Progenitor cell of endocrine pancreas (in vitro differentiated cells): ENCODE measurements at places on chromosomes 12 and 14. TPM values are rescaled to one million over a fixed set of nuclear protein-coding genes. Genes with fewer than 3 reads are reported as not detected.

- H3K27me3 ChIP-seq = peaks cover 13% of the 10 kb centered on the region
- H3K27ac ChIP-seq = no peak overlapping the region
- no peak overlapping the region for H3K4me3 ChIP-seq
These were observed 456.8 kb downstream of the MED13L start for GRCh38 chr12:115820656-115821055.

DNA sequence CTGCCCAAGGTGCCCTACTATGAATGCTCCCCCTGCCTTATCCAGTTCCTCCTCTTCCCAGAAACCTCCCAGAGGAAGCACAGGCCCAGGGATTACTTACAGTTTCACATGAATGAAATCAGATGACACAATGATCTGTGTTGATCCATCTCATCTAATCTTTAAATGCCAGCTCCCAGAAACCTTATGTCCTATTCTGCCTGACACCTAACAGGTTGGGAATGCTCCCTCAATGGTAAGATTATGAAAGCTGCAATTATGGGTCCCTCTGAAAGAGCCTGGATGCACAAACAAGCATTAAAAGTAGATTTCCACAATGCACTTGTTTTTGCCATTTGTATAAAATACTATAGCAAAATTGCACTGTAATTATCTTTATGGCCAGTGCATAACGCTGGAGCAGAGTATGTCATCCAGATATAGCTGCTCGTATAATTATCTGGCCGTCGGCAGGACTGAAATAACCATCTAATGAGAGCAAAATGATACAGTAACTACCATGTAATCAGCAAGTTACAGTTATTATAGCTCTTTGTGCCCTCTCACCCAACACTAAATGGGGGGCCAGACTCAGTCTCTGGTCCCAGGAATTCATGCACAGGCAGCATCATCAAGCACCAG is 4.4 kb upstream of the ZBTB39 start:
- H3K4me3 ChIP-seq = no peak overlapping the region
- peaks cover 4% of the 10 kb centered on the region for H3K4me1 ChIP-seq
- H3K27ac ChIP-seq = no peak overlapping the region
- H3K27me3 ChIP-seq = peaks cover 19% of the 10 kb centered on the region
- no peak for DNase-seq

DNA sequence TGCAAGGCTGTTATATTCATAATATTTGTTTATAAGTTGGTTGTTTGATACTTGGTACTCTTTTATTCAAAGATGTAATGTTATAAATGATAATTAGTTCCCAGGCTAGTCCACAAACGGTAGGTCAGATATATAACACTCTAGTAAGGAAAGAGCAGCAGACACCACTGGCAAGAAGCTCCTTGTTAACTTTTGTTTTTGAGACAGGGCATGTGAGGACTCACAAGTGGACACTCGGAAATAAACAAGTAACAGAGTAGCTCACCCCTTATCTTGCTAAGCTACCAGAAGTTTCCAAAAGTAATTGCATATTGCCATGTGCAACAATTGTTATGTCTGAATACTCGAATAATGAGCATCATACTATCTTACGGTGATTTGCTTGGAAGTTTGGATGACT is 38.6 kb upstream of the YARS2 start:
- H3K27me3 ChIP-seq = no peaks in the 10 kb centered on the region
- no peak for DNase-seq
- H3K4me3 ChIP-seq = no peak overlapping the region
- H3K27ac ChIP-seq = no peak overlapping the region
- peaks cover 8% of the 10 kb centered on the region for H3K4me1 ChIP-seq

- no peak for DNase-seq
- peak overlapping the region; percentile 62 for H3K27ac ChIP-seq
- peak overlapping the region; percentile 79 for H3K4me3 ChIP-seq
- H3K27me3 ChIP-seq = no peaks in the 10 kb centered on the region
- peaks cover 37% of the 10 kb centered on the region for H3K4me1 ChIP-seq
- no peaks in the 10 kb centered on the region for H3K36me3 ChIP-seq
These were observed 414 bp upstream of the CDK17 start for GRCh38 chr12:96400631-96401075.

GRCh38 chr14:65483647-65484046 is 71.1 kb downstream of the FUT8 start:
- no peak overlapping the region for H3K4me3 ChIP-seq
- peaks cover 21% of the 10 kb centered on the region for H3K4me1 ChIP-seq
- no peak overlapping the region for H3K27ac ChIP-seq
- H3K27me3 ChIP-seq = peaks cover 75% of the 10 kb centered on the region

- no peaks in the 10 kb centered on the region for H3K27me3 ChIP-seq
- peak overlapping the region; percentile 64 for H3K27ac ChIP-seq
- no peak for DNase-seq
- no peak overlapping the region for H3K4me3 ChIP-seq
- no peaks in the 10 kb centered on the region for H3K4me1 ChIP-seq
These were observed 190.1 kb upstream of the FOXG1 start for GRCh38 chr14:28576523-28576922.

GRCh38 chr14:43894534-43894933 is 612.5 kb downstream of the FSCB start:
- H3K27me3 ChIP-seq = no peaks in the 10 kb centered on the region
- DNase-seq = no peak
- H3K4me1 ChIP-seq = peaks cover 5% of the 10 kb centered on the region
- no peak overlapping the region for H3K4me3 ChIP-seq

- H3K36me3 ChIP-seq = no peaks in the 10 kb centered on the region
- H3K27ac ChIP-seq = no peak overlapping the region
- H3K4me1 ChIP-seq = peaks cover 5% of the 10 kb centered on the region
- H3K27me3 ChIP-seq = peaks cover 84% of the 10 kb centered on the region
- no peak for DNase-seq
- H3K4me3 ChIP-seq = no peak overlapping the region
These were observed 9.1 kb downstream of the KRT83 start for GRCh38 chr12:52312086-52312485.

- DNase-seq = no peak
- H3K27ac ChIP-seq = no peak overlapping the region
- H3K4me1 ChIP-seq = peaks cover 6% of the 10 kb centered on the region
- H3K4me3 ChIP-seq = no peak overlapping the region
These were observed 168.8 kb upstream of the BCL2L14 start for GRCh38 chr12:11901701-11902524.

DNA sequence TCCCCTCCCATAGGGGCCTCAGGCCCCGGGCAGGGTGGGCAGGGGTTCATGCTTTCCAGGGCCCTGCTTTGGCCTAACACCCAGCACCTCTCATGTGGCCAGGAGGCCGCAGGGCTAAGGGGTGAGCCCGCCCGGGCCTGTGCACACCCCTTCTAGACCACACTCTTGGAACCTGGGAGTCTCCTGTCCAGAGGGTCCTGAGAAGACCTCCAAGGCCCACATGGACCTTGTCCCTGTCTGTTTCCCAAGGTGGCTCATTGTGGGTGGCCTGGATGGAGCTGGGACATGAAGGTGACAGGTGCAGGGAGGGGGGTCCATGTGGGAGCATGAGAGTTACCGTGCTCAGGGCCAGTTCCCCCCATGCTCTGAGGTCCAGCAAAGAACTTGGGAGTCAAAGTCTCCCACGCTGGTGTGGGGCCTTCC is 11.6 kb downstream of the DLK1 start:
- H3K27ac ChIP-seq = no peak overlapping the region
- H3K4me1 ChIP-seq = peaks cover 4% of the 10 kb centered on the region
- H3K36me3 ChIP-seq = peaks cover 20% of the 10 kb centered on the region
- no peak for DNase-seq
- no peaks in the 10 kb centered on the region for H3K27me3 ChIP-seq

GRCh38 chr12:94195483-94195882 is 47.1 kb downstream of the PLXNC1 start:
- no peak overlapping the region for H3K27ac ChIP-seq
- no peak overlapping the region for H3K4me3 ChIP-seq
- no peak for DNase-seq
- H3K4me1 ChIP-seq = peaks cover 6% of the 10 kb centered on the region

DNA sequence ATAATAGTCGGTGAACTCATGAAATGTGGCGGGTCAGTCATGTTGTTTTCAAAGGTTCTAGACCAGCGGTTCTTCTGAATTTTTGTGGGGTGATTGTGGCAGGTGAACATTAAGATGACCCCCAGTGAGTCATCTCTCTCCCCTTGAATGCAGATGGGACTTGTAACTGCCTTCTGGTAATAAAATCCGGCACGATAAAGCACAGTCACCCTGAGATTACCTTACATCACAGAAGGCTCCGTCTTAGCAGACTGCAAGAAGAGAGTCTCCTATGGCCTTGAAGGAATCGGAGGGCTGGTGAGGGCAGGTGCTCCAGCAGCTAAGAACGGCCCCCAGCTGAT is 189.6 kb downstream of the FOXN3 start:
- H3K4me1 ChIP-seq = peaks cover 3% of the 10 kb centered on the region
- H3K36me3 ChIP-seq = no peaks in the 10 kb centered on the region
- no peak overlapping the region for H3K27ac ChIP-seq
- DNase-seq = no peak

DNA sequence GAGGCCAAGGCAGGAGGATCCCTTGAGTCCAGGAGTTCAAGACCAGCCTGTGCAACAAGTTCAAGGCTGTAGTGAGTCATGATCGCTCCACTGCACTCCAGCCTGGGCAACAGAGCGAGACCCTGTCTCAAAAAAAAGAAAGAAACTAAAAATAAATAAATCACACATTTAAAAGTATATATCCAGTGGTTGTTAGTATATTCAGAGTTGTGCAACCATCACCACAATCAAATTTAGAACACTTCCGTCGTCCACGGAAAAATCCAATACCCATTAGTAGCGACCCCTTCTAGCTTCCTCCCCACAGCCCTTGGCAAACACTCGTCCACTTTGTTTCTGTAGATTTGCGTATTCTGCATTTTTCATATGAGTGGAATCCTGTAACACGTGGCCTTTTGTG is 44.7 kb upstream of the EML1 start:
- peaks cover 57% of the 10 kb centered on the region for H3K27me3 ChIP-seq
- H3K27ac ChIP-seq = no peak overlapping the region
- no peak overlapping the region for H3K4me3 ChIP-seq
- DNase-seq = no peak
- peaks cover 3% of the 10 kb centered on the region for H3K4me1 ChIP-seq
- H3K36me3 ChIP-seq = no peaks in the 10 kb centered on the region

GRCh38 chr14:93033084-93033982 is 82.4 kb downstream of the ITPK1 start:
- H3K27ac ChIP-seq = no peak overlapping the region
- H3K4me1 ChIP-seq = peaks cover 36% of the 10 kb centered on the region
- H3K27me3 ChIP-seq = no peaks in the 10 kb centered on the region
- H3K4me3 ChIP-seq = no peak overlapping the region

GRCh38 chr12:120799243-120800045 is 73.8 kb downstream of the ACADS start:
- peaks cover 34% of the 10 kb centered on the region for H3K36me3 ChIP-seq
- H3K27ac ChIP-seq = no peak overlapping the region
- no peaks in the 10 kb centered on the region for H3K27me3 ChIP-seq
- peaks cover 20% of the 10 kb centered on the region for H3K4me1 ChIP-seq

GRCh38 chr12:68609998-68610369 is 715 bp upstream of the RAP1B start:
- H3K4me3 ChIP-seq = peak overlapping the region; percentile 92
- H3K27me3 ChIP-seq = no peaks in the 10 kb centered on the region
- H3K27ac ChIP-seq = peak overlapping the region; percentile 100
- H3K4me1 ChIP-seq = peaks cover 34% of the 10 kb centered on the region
- H3K36me3 ChIP-seq = peaks cover 5% of the 10 kb centered on the region

- peaks cover 2% of the 10 kb centered on the region for H3K27me3 ChIP-seq
- H3K4me3 ChIP-seq = peak overlapping the region; percentile 11
- H3K36me3 ChIP-seq = no peaks in the 10 kb centered on the region
- H3K27ac ChIP-seq = peak overlapping the region; percentile 95
- peaks cover 21% of the 10 kb centered on the region for H3K4me1 ChIP-seq
- DNase-seq = no peak
These were observed 14.9 kb upstream of the IFT81 start for GRCh38 chr12:110109037-110109836.

GRCh38 chr14:89409961-89410360 is 7.1 kb downstream of the FOXN3 start:
- peaks cover 20% of the 10 kb centered on the region for H3K36me3 ChIP-seq
- peaks cover 5% of the 10 kb centered on the region for H3K27me3 ChIP-seq
- no peak overlapping the region for H3K4me3 ChIP-seq
- H3K4me1 ChIP-seq = peaks cover 1% of the 10 kb centered on the region

- peaks cover 11% of the 10 kb centered on the region for H3K36me3 ChIP-seq
- H3K4me1 ChIP-seq = peaks cover 1% of the 10 kb centered on the region
- no peak overlapping the region for H3K27ac ChIP-seq
- H3K27me3 ChIP-seq = no peaks in the 10 kb centered on the region
These were observed 142.8 kb downstream of the PELI2 start for GRCh38 chr14:56261046-56261445.

- H3K36me3 ChIP-seq = peaks cover 47% of the 10 kb centered on the region
- DNase-seq = no peak
- peaks cover 87% of the 10 kb centered on the region for H3K27me3 ChIP-seq
- H3K4me3 ChIP-seq = no peak overlapping the region
- peaks cover 18% of the 10 kb centered on the region for H3K4me1 ChIP-seq
These were observed 7.7 kb downstream of the TBX3 start for GRCh38 chr12:114676142-114676741.

DNA sequence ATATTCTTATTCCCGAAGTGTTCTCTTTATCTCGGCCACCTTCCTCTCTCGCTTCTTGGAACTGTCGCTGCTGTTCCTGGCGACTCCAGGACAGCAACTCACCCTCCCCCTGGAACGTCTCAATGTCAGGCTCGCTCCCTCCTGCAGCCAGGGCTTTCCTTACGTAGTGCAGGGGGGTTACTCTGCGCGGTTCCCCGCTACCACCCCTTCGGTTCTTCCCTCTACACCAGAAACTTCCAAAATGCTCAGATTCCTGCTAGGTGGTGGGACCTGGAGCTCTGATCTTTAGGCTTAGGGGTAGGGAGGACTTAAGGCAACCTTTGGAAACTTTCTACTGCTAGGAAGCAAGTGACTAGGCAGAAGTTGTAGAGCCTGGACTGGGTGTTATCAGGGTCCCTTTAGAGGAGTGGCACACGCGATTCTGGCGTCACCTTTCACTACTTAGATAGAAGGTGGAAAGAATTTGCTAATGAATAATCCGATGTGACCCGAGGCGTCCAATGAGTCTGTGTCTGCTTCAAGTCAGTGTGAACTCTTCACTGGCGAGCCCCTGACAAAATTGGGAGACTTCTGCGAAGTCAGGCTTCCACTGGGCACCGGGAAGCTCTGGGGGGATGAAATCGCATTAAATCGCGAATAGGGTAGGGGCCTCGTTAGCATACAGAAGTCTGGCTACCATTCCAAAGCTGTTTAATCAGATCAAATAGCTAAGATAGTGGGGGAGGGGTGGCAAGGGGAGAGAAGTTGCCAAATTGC is 900 bp upstream of the DPF3 start:
- no peak for DNase-seq
- peak overlapping the region; percentile 85 for H3K4me3 ChIP-seq
- H3K27ac ChIP-seq = peak overlapping the region; percentile 21
- H3K4me1 ChIP-seq = peaks cover 22% of the 10 kb centered on the region
- peaks cover 73% of the 10 kb centered on the region for H3K27me3 ChIP-seq

GRCh38 chr12:6328045-6328779 is 13.7 kb downstream of the TNFRSF1A start:
- H3K36me3 ChIP-seq = peaks cover 29% of the 10 kb centered on the region
- H3K4me3 ChIP-seq = no peak overlapping the region
- peaks cover 16% of the 10 kb centered on the region for H3K4me1 ChIP-seq
- no peak for DNase-seq
- no peaks in the 10 kb centered on the region for H3K27me3 ChIP-seq
- no peak overlapping the region for H3K27ac ChIP-seq

The PRIMA1 gene
- total RNA-seq = 3.2 and 4.0 TPM in 2 replicates

The TOMM20L gene
- total RNA-seq = 0.55 TPM in 1 of 2 replicates, not detected in the other

The ETFRF1 gene
- total RNA-seq = 23.1 and 26.8 TPM in 2 replicates

The DLK1 gene
- total RNA-seq = 5,491 and 5,856 TPM in 2 replicates

The TCL1A gene
- not detected in 2 replicates for total RNA-seq

The SLCO1B1 gene
- 0.17 and 0.69 TPM in 2 replicates for total RNA-seq

The GPR135 gene
- total RNA-seq = 3.0 and 3.4 TPM in 2 replicates

The KRAS gene
- 87.7 and 88.8 TPM in 2 replicates for total RNA-seq

The IKBIP gene
- 10.8 and 11.4 TPM in 2 replicates for total RNA-seq

The PZP gene
- total RNA-seq = 0.24 and 0.29 TPM in 2 replicates

The PLBD1 gene
- 26.1 and 28.3 TPM in 2 replicates for total RNA-seq

The AKAP5 gene
- total RNA-seq = 1.1 and 1.6 TPM in 2 replicates

The BAZ1A gene
- 41.2 and 42.8 TPM in 2 replicates for total RNA-seq
